ENCODE measurements at places on chromosomes 3 and 15. TPM values are rescaled to one million over a fixed set of nuclear protein-coding genes. Genes with fewer than 3 reads are reported as not detected.

Gene CHSY1
- 28.4 TPM for total RNA-seq

DNA sequence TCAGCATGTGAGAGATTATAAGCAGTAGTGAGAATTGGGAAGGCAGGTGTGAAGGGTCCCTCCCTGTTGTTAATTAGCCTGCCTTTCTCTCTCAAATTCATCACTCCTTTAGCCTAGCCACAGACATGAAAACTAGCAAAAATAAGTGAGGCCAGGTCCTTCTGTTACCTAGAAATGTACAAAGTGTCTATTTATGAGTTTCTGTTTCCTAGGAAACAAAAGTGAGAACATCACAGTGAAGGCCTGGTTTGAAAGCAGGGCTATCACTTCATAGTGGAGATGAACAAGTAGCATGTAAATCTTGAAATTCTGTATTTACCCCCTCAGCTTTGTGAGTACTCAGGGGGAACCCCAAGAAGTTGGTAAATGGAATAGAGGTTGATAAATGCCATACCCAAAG, 78.2 kb upstream of the UMPS start:
- no peak for DNase-seq

GRCh38 chr3:125240496-125240895, 27.9 kb upstream of the SLC12A8 start:
- no peak for DNase-seq

- no peak for DNase-seq
Measured at GRCh38 chr3:120160050-120160449, 65.8 kb upstream of the GSK3B start.

DNA sequence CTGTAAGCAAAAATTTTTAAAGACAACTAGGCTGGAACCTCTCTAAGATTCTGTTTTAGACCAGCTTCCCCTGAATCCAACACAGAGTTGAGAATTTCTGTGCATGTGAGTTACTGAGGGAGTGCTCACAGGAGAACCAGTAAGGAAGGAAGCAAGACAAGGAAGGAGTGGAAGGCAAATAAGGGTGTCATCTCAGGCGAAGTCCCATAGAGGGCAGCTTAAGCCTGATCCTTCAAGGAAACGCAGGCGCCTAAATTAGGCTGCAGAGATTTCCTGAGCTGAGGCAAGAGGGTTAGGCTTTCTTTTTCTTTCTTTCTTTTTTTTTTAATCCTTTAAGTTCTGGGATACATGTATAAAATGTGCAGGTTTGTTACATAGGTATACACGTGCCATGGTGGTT, 36.2 kb upstream of the COL6A6 start:
- peak; percentile 1 for DNase-seq

Gene CDHR4
- not detected for total RNA-seq

DNA sequence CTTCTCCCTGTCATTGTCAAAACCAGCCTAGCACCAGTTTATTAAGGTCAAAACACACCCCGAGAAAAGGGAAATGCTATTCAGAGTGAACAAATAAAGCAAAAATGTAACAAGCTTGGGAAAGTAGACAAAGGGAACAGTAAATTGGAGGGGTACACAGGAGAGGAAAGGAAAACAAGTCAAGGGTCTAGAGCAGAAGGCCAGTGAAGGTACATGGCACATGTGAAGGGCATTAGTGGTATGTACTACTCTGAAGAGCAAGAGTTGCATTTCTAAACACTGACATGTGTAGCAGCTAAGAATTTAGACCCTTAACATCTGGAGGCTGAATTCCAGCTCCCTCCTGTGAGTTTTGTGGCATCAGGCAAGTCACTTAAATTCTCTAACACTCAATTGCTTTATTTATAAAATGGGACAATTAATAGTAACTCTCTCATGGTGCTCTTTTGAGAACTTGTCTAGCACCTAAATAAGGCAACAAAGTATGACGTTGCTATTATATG, 244.3 kb upstream of the ADAMTS9 start:
- no peak for DNase-seq

Gene TRH
- not detected for total RNA-seq

- DNase-seq = no peak
Measured at GRCh38 chr15:78205856-78206255, 28.5 kb downstream of the ACSBG1 start.

GRCh38 chr3:157767607-157768006, 264.4 kb upstream of the VEPH1 start:
- no peak for DNase-seq

Gene EEF1AKMT4
- 3.5 TPM for total RNA-seq

Gene GOLGA6A
- not detected for total RNA-seq

GRCh38 chr3:99250272-99250671, 348.8 kb upstream of the DCBLD2 start:
- no peak for DNase-seq

DNA sequence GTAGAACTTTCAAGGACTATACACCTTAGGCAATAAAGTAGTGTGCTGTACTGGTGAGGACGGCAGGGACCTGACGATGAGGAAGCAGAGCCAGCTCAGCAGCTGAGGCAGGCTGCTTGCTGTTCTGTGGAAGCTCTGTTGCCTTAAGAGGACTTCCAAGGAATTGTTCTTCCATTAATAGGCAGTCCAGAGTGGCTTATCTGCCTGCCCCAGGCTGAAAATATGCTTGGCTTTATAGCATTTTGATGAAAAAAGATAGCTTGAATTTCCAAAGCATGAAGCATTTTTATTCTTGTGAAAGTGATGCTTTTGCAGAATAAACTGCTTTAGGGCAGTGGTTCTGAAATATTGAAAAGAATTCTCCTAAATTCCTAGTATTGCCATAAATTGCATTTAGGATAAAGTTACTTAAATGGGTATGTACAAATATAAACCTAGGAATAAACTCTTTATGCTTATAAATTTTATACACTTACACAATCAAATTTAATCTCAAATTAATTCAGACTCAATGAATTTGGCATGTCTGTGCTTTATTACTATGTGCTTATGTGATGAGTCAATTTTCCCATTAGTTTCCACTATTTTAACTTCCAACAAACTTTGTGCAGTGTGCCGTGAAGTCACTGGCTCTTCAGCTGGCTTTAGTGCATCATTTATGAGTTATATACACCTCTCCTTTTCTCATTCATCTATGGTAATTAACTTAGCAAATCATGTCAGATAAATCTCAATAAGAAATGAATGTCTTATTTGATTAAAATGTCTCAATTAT, 231.0 kb upstream of the RASGRP1 start:
- DNase-seq = no peak

DNA sequence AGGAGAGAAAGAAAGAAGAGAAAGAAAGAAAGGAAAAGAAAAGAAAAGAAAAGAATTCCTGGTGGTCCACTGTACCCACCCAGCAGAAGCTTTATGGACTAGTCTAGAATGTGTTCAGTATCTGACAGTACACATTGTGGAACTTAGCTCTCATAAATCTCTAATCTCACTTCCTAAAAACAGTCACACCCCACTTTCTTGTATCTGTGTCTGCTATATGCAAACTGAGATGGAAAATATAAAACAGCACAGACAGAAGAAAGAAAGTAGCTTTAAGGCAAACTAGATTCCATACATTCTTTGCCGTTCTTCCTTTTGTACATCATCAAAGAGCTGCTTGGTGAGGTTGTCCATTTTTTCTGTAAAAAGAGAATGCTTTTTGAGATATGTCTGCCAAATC, 41.1 kb upstream of the GNB5 start:
- no peak for DNase-seq

- DNase-seq = no peak
Measured at GRCh38 chr15:66505430-66505811, 295 bp downstream of the ZWILCH start.

- no peak for DNase-seq
Measured at GRCh38 chr15:69316291-69316690, 17.6 kb downstream of the PAQR5 start.

DNA sequence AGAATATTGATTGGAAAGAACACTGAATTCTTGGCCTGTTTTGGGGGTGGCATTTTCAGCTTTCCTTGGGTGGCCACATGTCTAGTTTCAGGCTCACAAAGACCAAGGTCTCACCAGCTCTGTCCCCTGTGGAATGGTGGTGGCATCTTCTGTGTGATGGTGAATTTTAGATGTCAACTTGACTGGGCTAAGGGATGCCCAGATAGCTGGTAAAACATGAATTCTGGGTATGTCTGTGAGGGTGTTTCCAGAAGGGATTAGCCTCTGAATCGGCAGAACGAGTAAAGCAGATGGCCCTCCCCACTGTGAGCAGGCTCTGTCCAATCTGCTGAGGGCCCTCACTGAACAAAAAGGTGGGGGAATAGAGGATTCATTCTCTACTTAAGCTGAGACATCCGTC, 34.4 kb upstream of the MYZAP start:
- DNase-seq = no peak

DNA sequence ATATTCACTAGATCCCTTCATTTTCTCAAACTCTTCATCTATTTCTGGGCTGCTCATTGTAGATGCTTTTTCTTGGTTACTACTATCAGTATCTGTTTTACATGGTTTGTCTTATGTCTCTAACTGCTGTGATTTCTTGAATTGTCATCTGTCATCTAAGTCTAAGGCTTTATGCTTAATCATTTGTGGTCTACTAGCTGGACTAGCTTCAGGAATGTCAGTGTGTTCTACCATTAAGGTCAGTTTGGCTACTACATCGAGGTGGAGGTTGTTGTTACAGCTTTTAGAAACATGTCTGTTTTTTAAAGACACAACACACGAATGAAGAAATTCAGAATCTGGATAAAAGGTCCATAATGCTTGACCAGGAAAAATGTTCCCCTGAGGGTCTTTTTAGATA, 82.2 kb downstream of the ABI3BP start:
- no peak for DNase-seq

- DNase-seq = no peak
Measured at GRCh38 chr3:163384383-163384782, 1693.9 kb downstream of the SI start.

Gene P3H2
- 13.7 TPM for total RNA-seq

DNA sequence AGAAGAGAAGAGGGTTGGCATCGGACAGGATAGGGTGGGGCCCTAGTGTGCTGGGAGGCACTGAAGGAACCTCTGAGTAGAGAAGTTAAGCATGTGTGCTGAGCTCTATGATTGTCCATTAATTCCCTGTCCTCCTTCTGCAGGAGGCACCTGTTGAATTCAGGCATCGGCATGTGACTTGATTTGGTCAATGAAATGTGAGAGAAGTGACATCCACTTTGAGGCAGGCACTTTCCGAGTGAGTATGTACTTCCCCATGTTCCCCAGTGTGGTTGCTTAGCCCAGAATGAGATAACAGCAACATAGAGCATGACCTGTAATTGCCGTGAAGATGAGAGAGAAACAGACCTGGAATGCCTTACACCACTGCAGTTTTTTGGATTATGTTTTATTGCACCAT, 224.8 kb downstream of the RPLP1 start:
- no peak for DNase-seq

DNA sequence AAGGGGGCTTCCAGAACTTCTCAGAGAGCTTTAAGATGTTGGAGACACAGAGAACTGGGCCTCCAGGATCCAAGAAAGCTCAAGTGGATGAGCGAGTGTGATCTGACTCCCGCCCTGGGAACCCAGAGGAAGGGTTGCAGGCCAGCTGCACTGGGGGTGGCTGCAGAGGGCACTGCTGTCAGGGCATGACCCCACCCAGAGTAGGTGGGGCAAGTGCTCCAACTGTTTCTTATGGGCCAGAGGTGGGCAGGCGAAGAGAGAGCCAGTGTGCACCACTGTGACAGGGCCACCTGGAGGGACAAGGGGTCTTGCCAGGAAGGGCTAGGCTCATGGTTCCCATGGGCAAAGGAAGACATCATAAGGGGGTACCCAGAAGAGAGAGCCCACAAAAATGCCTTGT, 48.8 kb downstream of the EXOG start:
- DNase-seq = no peak

DNA sequence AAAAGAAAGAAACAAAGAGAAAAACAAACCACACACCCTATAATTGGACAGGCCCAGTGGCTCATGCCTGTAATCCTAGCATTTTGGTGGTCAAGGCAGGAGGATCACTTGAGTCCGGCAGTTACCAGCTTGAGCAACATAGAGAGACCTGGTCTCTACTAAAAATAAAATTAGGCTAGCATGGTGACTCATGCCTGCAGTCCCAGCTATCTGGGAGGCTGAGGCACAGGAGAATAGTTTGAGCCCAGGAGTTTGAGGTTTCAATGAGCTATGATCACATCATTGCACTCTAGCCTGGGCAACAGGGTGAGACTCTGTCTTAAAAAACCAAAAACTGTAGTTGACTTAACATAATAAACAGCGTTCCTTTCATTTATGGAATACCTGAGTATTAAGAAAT, 72.3 kb upstream of the ST3GAL6 start:
- DNase-seq = no peak

Gene B3GNT5
- 25.2 TPM for total RNA-seq

DNA sequence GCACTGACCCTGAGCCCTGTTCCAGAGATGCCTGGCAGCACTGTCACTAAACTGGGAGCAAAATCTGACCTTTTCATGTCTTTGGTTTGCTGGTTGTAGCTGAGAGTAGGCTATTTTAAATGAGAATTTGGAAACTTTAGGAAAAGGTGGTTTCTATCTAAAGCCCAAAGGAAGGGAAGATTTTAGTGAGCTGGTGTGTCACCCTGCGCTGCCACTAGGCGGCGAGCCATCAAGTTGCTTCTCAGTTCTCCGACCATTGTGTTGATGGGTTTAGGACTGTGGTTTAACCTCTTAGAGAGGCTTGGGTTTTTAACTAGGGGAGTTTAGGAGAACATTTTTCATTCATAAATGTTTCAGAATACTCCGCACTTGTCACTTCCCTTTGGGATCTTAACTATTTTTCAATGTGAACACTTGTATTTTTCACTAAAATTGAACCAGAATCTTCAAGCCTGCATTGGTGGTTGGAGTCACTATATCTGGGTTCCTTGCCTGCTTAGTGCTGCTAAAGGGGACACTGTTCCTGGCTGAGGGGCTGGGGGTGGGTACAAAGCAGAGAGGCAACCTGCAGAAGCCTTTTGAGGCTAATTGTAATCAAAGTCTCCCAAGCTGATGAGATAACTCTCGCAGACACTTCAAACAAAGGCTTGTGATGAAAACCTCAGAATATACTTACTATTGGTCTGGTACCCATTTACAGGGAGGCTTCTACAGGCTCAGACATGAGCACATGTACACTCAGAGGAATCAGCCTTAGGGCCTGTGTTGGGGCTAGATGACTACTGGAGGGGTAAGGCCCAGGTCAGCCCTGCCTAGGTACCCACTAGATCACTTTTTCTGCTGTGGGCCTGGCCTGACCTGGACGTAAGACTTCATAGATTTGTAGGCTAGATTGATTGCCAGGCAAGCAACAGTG, 16.8 kb downstream of the EXOSC7 start:
- no peak for DNase-seq

GRCh38 chr3:9843715-9844438, at the start of gene RPUSD3:
Gene RPUSD3 (minus strand): TSS chr3:9844008. CDS start chr3:9843990, 18 bp downstream.
- DNase-seq = peak; percentile 94

GRCh38 chr15:71013446-71013845, 101.8 kb upstream of the THSD4 start:
- DNase-seq = no peak

DNA sequence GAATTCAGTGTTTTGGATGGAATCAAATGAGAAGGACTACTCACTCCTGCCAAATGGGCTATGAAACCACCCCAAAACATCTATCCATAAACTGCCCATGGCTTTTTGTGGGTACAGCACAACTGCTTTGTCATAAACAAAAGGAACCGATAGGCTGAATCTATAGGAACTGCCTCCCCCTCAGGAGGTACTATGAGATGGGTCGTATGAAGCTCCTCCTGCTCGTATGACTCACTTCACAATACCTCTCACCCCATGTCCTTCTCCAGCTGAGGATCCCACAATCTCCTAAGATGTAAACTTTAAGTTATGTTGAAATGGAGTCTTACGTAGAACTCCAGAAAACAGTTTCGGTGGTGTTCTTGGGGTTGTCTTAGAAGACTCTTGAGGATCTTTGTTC, 129.9 kb upstream of the SAMMSON start:
- DNase-seq = no peak

Gene APOD
- 12.9 TPM for total RNA-seq

- DNase-seq = no peak
Measured at GRCh38 chr3:114506591-114507300, 212.9 kb downstream of the TIGIT start.
